Right ventricle myocardium superior (tissue), 1 donor: ENCODE measurements at places on chromosomes 3 and 15.

DNA sequence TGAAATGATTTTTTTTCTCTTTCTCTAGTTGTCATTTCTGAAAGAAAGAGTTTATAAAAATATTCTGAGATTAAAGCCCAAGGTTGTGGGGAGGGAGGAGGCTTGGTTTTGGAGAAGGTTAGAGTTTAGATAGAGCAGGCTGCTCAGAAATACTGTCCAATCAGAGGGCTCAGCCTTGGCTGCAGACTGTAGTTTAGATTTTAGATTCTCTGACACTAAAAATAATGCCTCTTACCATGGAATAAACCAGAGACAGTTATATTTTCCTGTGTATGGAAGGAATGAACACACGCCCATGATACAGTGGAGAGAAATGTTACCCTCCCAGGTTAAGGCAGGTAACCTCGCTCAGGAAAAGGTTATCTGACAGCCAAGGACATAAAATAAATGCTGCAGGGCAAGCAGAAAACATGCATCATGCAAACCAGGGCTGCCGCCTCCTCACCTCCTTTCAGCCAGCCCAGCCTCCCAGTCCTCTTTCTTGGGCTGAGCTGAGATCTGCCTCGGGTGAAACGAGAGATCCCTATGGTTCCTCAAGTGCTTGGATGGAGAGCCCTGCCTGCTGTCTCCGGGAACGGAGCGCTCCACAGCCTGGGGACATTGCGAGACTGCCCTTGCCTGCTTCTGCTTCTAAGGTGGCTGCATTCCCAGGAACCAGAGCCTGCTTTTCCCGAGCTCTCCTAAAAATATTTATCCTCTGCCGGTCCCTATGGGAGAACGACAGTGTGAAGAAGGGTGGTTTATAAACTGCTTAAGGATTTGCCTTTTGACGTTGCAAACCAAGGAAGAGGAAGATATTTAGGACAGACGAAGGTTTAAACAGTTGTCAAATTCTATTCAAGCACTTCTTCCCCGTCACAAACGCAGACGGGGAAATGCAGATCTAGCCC is 848 bp downstream of the NCEH1 start:
- peak; percentile 55 for DNase-seq

DNA sequence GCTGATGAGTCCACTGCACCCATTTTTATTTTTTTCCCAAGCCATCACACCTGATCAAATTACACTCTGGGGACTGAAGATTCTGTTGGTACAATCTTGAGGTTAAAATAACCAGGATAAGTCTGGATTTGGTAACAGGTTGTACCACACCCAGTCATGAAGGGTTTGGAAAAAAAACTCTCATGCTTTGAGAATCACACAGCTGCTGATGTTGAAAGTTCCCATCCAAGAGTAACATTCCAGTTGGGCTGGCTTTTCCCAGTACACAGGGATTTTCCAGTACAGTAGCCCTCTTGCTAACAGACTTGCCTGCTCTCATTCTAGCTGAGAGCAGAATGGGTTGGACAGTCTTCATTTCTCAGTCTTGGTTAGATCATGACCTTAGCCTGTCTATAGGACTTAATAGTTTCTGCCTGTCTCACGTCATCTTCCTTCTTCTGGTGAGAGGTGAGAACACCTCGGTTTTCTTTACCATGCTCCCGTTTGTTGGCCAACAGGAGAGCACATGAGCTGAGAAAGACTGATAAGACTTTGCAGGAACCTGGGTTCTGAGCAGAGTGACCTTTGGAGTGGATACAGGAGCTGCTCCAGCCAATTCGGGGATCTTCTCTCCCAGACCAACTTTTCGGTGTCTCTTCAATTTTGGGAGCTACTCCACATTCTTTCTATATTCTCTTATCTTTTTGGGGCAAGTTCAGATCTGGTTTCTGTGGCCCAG is 300.1 kb upstream of the LYSMD4 start:
- no peak for DNase-seq

- DNase-seq, result no peak
Observed at GRCh38 chr3:62771331-62772072, 103.7 kb downstream of the CADPS start.

GRCh38 chr3:50246517-50246954 is 10.5 kb downstream of the GNAI2 start:
- peak; percentile 73 for DNase-seq

- no peak for DNase-seq
Observed at GRCh38 chr15:38699633-38700230, 135.1 kb upstream of the RASGRP1 start.

- no peak for DNase-seq
Observed at GRCh38 chr3:87009271-87009670, 18.3 kb upstream of the VGLL3 start.

DNA sequence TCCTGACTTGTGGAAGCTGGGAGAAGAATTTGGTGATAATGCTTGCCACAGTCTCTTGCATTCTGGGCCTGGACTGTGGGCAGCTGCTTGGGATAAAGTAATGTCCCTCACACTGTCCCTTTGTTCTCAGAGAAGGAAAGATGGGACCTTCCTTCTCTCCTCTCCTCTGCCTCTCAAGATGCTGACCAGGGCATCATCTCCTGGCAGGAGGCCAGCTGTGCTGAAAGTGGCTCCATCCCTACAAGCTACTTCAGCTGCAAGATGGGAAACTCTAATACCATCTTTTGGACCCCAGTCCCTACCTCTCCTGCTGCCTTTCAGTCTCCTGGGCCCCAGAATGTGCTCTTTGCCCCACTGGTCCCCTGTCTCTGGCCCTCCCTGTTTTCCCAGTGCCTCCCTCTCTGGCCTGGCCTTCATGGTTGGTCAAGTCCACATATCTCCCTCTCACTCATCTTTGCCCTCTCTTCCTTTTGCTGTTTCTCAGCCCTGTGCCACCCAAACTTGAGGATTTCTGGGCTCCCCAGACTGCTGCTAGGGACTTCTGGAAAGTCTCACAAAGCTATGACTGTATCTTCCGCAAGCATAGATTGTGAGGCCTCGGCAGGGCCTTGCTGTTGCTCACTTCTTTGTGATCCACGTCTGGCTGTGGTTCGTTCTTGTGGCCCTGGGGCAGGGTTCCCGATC is 7.1 kb upstream of the SLC6A20 start:
- peak; percentile 50 for DNase-seq

DNA sequence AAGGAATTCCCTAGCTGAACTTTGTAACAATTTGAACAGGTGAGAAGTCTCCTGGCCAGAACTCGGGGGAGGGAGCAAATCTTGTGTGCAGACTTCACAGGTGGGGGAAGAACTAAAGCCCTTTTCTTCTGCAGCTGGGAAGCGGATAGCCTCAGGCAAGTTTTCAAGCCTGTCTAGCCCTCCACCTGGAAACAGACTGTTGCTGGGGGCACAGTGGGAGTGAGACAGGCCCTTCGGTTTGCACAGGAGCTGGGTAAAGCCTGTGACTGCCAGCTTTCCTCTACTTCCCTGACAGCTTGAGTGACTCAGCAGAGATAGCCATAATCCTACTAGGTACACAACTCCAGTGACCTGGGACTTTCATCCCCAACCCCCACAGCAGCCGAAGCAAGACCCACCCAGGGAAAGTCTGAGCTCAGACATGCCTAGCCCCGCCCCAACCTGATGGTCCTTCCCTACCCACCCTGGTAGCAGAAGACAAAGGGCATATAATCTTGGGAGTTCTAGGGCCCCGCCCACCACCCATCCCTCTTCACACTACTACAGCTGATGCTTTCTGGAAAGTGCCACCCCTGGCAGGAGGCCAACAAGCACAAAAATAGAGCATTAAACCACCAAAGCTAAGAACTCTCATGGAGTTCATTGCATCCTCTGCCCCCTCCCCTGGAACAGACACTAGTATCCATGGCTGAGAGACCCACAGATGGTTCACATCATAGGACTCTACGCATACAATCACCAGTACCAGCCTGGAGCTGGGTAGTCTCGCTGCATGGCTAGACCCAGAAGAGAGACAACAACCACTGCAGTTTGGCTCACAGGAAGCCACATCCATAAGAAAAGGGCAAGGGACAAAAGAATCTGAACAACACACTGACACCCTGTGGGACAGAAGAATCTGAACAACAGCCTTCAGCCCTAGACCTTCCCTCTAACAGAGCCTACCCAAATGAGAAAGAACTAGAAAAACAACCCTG is 479.0 kb downstream of the RAP2B start:
- DNase-seq, result no peak

DNA sequence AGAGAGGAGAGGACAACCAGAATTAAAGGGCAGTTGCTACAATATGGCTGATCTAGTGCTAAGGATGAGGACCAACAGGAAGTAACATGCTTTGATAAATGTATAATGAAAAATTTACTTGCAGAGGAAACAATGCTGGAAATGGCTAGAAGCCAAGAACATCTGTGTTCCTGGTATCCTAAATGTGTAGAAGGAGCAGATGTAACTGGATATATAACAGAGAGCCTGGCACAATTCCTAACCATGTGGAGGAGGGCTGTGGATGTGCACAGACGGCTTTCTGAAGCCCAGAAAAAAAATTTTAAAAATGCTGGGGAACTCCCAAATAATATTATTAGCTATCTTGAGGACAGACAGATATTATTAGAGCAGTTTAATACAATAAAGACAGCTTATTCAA is 159.4 kb upstream of the GBE1 start:
- DNase-seq, result no peak

DNA sequence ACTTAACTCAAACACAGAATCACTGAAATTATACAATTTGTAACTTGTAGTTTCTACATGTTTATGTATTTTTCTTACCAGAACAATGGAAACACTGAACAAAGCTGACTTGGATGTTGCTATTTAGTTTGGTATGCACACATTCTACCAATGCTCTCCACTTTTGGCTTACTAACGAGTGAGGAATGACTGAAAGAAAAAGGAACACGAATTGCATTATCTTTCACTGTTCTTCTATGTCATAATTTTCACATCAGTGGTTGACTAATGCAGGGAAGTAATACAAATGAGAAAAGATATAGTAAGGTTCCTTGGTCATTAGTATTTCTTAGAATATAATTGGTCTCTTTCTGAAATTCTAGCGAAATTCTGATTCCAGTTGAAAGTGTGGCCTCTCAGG is 9.8 kb upstream of the CNTN3 start:
- DNase-seq, result no peak

- no peak for DNase-seq
Observed at GRCh38 chr15:25847051-25847450, 16.1 kb downstream of the ATP10A start.

- no peak for DNase-seq
Observed at GRCh38 chr15:98856532-98856907, 151.1 kb downstream of the PGPEP1L start.

DNA sequence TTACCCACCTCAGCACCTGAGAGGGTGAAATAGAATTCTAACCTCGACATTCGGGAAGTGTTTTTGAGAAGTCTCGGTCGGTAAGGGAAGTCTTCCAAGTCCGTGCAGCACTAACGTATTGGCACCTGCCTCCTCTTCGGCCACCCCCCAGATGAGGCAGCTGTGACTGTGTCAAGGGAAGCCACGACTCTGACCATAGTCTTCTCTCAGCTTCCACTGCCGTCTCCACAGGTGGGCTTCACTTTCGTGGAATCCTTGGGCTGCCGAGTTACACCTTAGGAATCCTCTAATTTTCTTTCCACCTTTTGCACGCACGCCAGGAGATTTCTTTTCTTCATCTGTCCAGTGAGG is 775 bp downstream of the CCNDBP1 start:
- no peak for DNase-seq

DNA sequence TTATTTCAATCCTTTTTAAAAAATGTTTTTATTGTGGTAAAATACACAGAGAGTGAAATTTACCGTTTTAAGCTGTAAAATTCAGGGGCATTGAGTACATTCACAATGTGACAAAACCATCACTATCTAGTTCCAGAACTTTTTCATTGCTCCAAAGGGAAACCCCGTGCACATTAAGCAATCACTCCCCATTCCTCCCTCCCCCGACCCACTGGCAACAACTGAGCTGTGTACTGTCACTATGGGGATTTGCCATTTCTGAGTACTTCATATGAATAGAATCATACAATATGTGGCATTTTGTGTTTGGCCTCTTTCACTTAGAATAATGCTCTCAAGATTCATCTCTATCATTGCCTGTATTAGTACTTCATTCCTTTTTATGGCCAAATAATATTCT is 45.5 kb upstream of the BOC start:
- no peak for DNase-seq

DNA sequence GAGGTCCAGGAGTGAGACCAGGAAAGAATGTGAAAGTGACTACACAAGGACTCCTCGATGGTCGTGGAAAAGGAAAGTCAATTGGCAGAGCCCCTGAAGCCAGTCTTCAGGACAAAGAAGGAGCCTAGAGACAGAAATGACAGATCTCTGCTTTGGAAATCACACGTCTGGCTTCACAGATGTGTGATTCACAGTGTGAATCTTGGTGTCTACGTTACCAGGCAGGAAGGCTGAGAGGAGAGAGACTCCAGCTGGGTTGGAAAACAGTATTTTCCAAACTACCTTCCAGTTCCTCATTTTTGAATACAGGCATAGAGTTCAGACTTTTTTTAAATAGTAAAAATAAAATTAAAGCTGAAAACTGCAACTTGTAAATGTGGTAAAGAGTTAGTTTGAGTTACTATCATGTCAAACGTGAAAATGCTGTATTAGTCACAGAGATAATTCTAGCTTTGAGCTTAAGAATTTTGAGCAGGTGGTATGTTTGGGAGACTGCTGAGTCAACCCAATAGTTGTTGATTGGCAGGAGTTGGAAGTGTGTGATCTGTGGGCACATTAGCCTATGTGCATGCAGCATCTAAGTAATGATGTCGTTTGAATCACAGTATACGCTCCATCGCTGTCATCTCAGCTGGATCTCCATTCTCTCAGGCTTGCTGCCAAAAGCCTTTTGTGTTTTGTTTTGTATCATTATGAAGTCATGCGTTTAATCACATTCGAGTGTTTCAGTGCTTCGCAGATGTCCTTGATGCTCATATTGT is 6.0 kb downstream of the CCR2 start:
- no peak for DNase-seq

DNA sequence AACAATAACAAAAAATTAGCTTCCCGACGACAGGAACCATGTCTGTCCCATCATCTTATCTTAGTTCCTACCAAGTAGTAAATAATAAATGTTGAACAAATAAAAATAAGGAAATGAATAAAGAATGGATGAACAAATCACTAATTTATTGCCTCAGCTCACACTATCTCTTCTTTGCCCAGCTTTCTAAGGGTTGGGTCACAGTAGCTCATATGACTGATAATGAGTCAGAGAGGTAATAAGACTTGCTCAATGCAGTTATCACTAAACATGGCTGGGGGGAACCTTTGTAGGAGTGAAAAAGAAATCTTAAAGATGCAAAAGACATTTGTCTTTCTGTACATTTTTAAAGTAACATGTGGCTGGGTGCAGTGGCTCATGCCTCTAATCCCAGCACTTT is 182.2 kb downstream of the WDR76 start:
- no peak for DNase-seq

DNA sequence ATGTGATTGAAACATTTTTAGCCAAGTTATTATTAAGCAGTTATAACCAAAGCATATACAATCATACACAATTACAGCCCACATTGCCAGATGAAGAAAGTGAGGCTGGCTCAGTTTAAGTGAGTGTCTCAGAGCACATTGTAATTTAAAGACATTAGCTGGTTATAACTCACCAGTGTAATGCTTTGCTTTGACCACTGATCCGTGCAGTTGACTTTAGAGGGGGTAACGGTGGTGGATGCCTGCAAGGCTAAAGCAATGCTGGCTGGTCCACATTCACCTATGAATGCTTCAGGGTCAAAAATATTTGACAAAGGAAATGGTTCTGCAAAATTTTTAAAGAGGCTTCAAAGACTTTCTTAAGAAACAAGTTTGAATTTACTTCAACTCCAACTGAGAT is 1.2 kb downstream of the C3orf85 start:
- DNase-seq, result no peak
